Stimulated activated CD8-positive, alpha-beta memory T cell treated with anti-CD3 and anti-CD28 coated beads, Interleukin-4, amount 100 ng/mL, for 1 hour (primary cell): ENCODE measurements at places on chromosomes 1 and 21.

GRCh38 chr1:58983633-58984245 lies 199.9 kb upstream of the JUN start:
- no peak for DNase-seq

DNA sequence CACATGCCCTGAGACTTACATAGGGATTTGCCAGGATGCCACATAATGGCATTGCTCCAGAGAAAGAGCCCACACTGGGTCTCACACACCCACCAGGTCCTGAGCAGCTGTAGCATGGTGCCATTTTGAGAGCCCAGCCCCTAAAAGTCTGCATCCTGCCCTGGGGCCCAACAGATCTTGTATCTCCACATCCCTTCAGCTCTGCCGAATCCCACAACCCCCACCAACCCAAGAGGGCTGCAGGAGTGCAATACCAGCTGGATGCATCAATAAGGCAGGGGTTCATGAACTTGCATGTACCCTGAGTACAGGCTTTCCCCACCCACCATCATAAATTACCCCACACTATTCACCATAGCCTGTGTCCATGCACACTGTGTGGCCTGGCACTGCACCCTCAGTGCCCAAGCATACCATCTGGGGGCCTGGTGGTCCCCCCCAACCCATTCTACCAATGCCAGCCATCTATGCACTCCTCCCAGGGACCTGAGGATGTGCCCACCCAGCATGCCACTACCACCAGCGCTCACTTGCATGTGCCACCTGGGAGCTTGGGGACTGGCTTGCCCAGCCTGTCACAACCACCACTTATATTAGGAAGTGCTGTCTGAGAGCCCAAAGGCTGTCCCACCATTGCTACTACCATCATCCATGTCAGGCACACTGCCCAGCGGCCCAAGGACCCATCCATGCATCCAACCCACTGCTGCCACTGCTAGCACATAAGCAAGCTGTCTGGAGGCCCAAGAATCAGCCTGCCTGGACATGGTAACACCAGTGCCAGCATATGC lies 4.1 kb upstream of the KRTAP12-2 start:
- DNase-seq: no peak

DNA sequence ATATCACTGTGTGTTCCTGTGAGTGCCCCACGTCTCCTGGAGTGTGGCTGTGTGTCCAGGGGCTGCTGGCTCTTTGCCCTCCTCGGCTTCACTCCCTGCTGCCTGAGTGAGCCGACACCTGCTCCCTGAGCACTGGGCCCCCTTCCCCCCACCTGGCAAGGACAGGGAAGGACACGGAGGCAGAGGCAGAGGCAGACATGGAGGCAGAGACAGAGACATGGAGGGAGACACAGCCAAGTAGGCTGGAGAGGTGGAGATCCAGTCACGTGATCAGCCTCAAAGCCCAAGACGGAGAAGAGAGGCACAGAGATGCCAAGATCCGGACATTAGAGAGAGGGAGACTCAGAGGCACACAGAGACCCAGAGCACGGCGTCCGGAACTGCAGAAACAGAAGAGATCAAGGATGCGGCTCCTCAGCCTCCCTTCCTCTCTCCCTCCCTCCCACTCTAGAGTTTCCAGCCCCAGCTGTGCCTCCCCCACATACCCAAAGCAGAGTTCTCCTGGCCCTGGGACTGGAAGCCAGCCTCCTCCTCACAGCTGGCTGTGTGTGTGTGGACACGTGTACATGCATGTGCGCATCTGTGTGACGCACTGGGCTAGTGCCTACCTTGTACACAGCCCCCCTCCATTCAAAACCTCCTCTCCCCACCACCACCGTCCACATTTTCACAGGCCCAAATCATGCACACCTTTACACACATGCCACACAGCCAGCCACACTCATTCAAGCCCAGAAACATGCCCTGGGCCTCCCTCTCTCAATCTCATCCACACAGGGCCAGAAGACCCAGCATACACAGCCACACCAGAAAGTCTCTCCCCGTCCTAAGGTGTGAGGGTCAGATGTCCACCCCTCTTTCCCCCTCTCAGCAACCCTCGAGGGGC lies 39.1 kb upstream of the WASF2 start:
- DNase-seq: no peak

GRCh38 chr1:208329300-208329699 lies 85.1 kb upstream of the PLXNA2 start:
- no peak for DNase-seq

DNA sequence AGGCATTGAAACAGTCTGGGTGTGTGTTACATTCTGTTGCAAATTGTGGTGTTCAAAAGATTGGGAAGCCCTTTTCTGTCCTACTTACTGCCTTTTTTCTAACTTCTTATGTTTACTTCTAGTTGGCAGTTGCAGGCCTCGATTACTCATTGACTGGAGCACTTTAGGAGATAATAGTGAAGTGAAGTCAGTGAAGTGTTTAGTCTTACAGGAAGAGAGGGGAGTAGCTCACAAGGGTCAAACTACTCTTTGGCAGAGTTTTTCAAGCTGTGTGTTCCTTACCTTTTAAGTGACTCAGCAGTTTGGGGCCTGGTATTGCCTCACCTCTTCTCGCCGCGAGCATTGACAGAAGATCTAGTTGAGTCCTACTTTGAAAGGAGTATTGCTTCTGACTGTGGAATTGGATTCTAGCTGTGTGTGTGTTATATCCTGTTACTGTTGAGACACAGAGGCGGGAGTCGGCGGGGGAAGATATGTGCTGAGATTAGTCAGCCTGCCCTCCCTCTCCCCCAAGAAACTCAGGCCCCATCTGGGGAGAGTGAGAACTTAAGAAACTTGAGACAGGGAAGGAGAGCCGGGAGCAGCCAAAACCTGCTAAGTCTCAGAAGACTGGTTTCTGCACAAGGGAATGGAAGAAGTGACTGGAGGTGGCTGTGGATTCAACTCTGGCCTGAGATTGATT lies 19.3 kb downstream of the AHCYL1 start:
- no peak for DNase-seq

DNA sequence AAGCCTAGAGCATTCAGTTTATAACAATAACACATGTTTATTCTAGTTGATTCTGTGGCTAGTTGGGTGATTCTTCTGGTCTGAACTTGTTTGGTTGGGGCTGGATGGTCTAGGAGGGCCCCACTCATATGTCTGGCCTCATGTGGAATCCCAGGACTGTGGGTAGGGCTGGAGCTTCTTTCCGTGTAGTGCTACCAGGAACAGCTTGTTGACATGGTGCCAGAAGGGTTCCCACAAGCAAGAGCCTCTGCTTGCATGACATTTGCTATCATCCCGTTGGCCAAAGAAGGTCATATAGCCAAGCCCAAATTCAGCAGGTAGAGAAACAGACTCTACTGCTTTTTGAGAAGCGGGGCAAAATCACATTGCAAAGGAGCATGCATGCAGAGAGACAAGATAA lies 67.6 kb upstream of the PPP2R5A start:
- no peak for DNase-seq

GRCh38 chr1:24386241-24386640 lies 27.3 kb downstream of the STPG1 start:
- no peak for DNase-seq

DNA sequence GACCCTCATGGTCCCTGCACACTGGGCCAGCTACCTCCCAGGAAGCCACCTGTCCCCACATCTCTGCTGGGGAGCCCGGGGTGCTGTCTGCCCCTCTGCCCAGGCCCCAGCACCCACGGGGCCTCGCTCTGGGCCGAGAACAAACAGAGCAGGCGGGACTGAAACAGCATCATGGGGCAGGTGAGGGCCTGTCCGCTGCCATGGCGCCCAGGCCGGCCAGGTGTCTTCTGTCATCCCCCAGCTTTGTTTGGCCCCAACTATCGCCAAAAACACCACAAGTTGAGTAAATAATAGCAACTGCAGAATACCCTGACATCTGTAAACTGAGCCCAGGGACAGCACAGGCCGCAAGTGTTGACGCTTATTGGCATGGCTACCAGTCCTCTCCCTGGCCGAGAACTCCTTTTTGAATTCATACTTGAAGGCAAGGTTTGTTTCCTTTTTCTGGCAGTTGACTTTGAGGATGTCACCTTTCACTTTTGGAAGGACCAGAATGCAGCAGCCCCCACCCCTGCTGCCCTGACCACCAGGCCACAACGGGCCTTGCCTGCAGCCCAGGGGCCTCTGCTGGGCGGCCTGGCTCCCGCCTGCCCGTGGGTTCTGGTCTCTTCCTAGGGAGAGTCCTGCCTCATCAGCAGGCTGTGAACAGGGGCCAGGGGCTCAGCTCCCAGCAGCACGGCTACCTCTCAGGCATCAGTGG lies 152.7 kb downstream of the CASZ1 start:
- no peak for DNase-seq

DNA sequence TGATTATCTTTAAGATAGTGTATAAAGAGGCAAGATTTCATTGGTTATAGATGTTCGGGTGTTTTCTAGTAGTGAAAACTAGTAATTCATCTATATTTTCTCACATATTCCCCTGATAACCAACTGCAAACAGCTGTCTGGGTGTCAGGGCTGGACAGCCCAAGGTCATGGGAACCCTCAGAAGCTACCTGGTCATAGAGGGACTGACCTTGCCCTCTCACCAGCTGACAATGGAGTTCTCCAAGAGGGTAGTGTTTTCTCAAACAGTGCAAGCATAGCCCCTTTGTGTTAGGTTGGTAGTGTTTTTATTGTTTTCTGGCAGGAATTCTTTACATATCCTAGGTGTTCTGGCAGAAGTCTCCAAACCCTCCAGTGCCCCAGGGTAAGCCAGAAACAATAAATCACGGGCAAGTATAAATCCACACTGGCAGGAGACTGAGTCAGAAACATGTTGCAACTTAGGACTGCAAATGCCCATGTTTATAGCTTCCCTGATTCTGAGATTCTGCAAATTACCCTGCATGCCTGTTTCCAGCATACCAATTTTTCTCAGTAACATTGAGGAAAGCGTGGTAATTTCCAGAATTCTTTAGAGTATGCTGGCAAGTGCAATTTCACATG lies 82.8 kb upstream of the ATP1A1 start:
- no peak for DNase-seq

DNA sequence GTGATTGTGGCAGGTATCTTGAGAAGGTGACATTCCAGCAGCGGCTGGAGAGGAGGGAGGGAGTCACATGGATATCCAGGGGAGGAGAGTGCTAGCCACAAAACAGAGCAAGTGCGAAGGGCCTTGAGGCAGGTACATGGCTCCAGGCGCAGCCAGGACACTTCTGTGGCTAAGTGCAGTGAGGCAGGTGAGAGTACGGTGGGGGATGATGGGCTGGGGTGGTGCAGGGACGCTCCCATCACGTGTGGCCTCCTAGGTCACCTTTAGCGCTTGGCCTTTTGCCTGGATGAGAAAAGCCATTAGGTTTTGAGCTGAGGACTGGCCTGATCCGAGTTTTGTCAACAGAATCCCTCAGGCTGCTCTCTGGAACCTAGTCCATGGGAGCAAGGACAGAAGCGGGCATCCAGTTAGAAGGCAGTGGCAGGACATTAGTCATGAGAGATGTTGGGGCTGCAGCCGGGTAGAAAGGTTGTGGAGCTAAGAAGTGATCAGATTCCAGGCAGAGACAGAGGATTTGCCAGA lies 31.6 kb downstream of the SMYD2 start:
- DNase-seq: no peak

GRCh38 chr1:236269439-236269838 lies 12.3 kb downstream of the ERO1B start:
- no peak for DNase-seq

DNA sequence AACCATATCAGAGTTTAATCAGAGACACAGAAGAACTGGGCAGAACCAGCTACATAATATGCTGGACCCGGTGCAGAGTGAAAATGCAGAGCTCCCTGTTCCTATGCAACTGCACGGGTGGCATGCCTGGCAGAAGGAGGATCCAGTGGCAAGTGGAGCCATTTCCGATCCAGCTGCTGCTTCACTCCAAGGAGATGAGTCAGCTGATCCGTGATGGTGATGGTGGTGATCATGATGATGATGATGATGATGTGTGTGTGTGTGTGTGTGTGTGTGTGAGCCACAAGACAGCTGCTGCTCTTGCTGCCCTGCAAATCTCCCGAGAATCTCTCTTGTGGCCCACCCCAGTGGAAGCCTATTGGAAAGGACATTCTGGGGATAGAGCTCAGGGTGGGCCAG lies 133.0 kb downstream of the URB2 start:
- no peak for DNase-seq

DNA sequence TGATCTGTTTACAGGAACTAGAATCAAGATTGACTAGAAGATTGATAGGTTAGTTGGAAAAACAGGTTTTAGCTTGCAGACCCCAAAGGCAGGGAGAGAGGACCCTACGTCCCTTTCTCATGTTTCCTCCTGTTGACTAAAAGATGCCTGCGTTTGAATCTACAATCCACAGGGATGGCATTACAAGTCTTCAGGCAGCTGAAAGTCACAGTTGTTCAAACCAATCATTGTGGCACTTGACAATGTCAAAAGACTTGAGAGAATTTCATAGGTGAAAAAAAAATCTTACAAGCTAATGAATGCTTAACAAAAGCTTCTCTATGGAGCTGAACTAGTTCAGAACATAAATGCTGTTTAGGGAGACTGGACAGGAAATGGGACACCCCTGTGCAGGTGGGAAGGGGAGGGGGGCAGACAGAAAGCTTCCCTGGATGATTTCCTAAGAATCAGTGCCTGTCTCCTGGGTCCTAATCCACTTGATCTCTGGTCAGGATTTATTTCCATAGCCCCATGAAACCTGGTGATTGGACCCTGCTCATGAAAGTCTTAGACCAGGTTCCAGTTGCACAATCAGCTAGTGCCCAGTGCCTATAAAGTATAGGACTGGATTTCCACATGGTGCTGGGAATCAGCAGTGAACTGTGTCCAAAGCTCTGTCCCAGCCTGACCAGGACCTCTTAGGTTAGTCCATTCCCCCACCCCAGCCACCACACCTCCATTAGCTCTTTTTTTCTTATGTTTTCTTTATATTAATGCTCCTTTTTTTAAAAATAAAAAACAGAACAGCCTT lies 91.6 kb upstream of the BCAR3 start:
- no peak for DNase-seq

DNA sequence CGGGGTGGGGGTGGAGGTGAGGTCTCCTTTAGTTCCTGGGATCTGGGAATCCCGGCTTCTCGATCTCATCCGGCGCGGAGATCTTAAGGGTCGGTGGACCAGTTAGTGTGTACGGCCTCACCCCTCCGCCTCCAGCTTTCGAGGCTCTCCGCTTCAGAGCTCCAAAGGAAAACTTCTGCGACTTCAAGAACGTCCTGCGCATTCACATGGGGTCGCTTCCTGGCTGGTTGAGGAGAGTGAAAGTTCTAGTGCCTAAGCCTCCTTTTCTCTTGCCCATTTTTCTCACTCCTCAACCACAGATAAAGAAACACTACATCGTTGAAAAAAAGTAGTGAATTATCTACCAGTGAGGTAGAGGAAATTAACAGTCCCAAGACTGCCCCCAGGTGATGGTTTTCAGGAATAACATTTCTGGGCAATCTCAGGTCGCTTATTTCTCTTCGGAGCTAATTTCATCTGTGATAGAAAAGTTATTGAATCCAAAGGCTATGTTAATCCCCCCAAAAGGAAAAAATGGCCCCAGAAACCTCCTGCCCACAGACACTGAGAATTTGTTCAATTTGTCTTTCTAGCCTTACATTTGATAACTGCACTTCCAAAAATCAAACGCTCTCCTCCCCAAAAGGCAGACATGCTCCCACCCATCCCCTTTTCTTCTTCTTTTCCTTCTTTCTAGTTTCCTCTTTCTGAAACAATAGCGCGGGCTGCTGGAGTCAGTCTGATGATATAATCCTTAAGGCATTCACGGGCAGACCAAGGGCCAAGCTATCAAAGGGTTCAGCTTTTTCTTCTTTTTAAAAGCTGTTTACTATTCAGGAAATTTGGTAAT lies 20.6 kb upstream of the TBX15 start:
- DNase-seq: no peak
